ENCODE measurements at places on chromosomes 11 and 22.

GRCh38 chr11:116360221-116360941 lies 412.4 kb downstream of the BUD13 start:
- no peak for DNase-seq

- DNase-seq: no peak
Observed at GRCh38 chr11:94449029-94449428, 44.6 kb downstream of the MRE11 start.

- DNase-seq: peak; percentile 72
Observed at GRCh38 chr11:75384438-75385080, 14.8 kb upstream of the RPS3 start.

GRCh38 chr22:35746946-35747703 lies 29.5 kb downstream of the APOL5 start:
- DNase-seq: no peak

DNA sequence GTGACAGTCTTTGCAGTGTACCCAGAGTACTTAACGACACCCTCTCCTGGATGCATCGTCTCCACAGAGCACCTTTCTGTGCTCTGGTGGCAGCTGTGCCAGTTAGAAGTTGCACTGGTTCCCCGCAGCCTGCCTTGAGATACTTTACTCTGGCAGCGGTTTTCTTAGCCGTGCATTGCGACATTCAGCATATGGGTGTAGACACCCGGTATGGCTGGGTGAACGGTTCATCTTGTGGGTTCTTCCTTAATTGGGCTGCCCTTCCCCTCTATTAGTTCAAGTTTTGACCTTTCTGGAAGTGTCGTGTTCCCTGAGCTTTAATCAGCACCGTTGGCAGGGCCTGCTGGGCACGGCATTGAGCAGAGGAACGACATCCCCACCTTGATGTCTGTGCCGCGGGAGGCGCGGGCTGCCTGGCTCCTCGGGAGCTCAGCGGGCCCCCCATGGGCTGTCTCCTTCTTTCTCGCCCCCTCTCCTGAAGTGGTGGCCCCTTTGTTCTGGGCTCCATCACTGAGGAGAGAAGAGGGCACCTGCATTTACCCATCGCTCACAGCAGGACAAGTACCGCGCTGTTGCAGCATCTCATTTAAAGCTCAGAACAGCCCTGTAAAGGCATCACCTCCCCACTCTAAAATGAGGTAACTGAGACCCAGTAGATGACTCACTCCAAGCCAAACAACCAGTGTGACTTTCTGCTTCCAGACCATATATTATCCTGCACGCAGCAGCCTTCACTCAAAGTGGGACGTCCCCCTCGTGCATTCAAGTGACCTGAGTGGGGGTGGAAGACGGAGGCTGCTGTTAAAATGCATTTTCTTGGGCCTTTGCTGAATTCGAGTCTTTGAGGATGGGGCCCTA lies 13.3 kb downstream of the FAM83F start:
- DNase-seq: no peak

Measured in activated T-cell treated with anti-CD3 and anti-CD28 coated beads for 48 hours (primary cell).